ENCODE measurements at places on chromosomes 1 and 21.

DNA sequence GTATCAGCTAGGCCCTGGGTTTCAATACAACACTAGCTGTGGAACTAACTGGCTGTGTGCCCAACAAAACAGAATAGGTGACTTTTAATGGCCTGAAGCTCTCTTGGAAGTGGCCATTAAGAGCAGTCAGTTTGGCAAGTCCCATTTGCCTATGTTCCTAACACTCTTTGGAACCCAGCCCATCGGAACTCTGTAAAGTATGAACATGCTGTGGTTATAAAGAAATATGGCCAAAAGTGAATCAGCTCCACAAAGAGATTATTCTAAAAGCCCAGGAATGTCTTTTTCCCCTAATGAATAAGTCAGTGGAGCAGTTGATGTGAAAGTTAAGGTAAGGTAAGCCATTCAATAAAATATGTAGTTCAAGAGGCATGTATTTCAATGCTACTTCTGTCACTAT, 223.7 kb upstream of the ADAMTS5 start:
- DNase-seq, result no peak

GRCh38 chr1:92957030-92957734, 4.1 kb downstream of the DIPK1A start:
- DNase-seq, result no peak

GRCh38 chr1:103089221-103089620, 19.1 kb downstream of the COL11A1 start:
- DNase-seq, result no peak

GRCh38 chr1:107992347-107992746, 27.4 kb upstream of the VAV3 start:
- DNase-seq, result no peak

GRCh38 chr1:183840140-183840539, 35.2 kb downstream of the RGL1 start:
- DNase-seq, result no peak

GRCh38 chr1:44613941-44614340, 60.3 kb downstream of the TMEM53 start:
- DNase-seq, result no peak

DNA sequence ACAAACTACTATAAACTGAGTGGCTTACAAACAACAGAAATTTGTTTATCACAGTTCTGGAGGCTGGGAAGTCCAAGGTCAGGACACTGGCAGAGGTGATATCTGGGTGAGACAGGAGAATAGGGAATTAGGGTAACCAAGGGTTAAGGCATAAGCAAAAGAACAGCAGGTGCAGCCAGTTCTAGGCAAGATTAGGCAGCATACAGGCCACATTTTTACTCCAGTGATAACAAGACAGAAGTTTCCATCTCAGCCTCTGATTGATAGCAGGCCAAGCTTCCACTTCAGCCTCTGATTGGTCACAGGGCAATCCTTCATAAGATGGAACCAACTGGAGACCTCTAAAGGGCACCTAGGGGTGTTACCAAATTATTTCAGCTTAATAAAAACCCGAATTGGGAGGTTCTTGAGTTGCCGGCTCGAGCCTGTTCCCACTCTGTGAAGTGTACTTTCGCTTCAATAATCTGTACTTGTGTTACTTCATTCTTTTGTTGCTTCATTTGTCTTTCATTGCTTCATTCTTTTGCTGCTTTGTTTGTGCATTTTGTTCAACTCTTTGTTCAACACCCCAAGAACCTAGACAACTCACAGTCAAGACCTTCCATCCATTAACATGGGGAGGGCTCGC, 185.6 kb downstream of the TOMM20 start:
- no peak for DNase-seq

- DNase-seq, result no peak
Measured at GRCh38 chr1:206923009-206923960, 1.5 kb upstream of the FCMR start.

DNA sequence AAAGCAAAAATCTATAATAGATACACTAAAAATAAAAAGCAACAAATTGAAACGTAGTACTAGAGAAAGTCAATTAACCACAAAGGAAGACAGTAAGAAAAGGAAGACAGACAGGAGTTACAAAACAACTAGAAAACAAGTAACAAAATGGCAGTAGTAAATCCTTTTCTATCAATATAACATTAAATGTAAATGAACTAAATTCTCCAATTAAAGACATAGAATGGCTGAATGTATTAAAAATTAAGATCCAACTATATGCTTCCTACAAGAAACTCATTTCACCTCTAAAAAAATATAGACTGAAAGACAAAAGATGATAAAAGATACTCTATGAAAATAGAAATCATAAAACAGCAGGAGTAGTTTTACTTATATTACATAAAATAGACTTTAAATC, 79.1 kb downstream of the CTH start:
- no peak for DNase-seq

DNA sequence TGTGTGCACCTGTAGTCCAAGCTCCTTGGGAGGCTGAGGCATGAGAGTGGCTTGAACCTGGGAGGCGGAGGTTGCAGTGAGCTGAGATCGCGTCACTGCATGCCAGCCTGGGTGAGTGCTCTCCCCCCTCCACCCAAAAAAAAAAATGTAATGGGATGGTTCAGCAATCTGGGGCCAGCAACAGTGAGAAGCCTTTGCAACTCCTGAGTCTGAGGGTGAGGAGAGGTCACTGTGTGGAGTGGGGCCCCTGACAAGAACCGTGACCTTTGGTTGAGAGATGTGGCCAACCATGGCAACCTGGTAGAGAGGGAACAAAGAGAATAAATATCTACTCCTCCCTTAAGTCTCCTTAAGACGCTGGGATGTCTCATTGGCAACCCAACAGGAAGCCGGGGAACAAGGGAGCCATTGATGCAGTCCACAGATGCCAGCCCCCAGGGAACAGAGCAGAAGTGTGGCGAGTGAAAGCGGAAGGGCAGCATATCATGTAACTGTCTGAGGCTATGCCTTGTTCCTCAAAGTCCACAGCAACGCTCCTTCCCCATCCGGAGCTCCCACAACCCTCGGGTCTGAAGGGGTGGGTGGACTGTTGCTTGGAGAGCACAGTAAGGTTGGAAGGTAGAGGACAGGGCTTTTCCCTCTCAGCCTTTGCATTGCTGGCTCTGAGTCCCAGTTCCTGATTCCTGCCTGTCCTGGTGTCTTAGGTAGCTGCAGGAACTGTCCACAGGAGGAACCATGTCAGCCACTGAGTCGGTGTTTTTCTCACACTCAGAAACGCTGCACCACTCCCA, 8.3 kb downstream of the TRNP1 start:
- DNase-seq, result peak; percentile 73

GRCh38 chr1:181350131-181350530, 133.2 kb upstream of the CACNA1E start:
- DNase-seq, result no peak

DNA sequence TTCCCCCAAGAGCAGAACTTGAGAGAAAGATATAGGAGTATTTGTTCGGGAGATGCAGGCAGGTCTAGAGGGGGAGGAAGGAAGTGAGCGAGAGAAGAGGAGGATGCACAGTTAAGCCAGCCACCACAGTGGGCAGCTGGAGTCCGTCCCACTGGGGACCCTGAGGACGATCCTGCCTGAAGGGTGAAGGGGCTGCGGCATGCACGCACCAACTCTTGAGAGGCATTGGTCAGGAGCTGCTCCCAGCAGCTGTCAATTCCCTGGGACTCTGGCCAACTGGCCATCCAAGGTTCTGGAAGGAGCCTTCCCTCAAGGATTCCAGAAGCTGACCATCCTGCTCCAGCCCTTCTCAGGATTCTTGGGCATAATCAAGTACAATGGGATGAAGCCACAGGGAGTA, 246.9 kb downstream of the MATN1 start:
- DNase-seq, result no peak

GRCh38 chr1:76138217-76138616, 63.7 kb downstream of the ST6GALNAC3 start:
- no peak for DNase-seq

GRCh38 chr1:53275566-53275965, 37.2 kb upstream of the MAGOH start:
- no peak for DNase-seq

DNA sequence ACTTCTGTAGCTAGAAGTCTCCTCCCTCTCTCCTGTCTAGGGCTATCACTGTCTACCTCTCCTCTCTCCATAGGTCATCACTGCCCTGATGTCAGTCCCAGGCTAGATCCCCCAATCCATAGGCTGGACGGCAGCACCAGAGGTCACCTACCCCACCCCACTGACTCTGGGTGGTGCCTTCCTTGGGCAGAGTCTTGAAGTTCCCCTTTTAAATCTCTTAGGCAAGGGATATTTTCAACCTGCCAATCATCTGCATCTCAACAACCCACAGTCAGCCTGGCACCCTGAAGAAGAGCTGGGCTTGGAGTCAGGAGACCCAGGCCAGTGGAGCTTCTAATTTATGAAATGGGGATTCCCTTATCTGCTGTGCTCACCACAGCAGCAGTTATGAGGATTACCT, 13.2 kb downstream of the MYBPH start:
- DNase-seq, result no peak

GRCh38 chr1:16631248-16632043, 18.1 kb upstream of the NBPF1 start:
- no peak for DNase-seq

DNA sequence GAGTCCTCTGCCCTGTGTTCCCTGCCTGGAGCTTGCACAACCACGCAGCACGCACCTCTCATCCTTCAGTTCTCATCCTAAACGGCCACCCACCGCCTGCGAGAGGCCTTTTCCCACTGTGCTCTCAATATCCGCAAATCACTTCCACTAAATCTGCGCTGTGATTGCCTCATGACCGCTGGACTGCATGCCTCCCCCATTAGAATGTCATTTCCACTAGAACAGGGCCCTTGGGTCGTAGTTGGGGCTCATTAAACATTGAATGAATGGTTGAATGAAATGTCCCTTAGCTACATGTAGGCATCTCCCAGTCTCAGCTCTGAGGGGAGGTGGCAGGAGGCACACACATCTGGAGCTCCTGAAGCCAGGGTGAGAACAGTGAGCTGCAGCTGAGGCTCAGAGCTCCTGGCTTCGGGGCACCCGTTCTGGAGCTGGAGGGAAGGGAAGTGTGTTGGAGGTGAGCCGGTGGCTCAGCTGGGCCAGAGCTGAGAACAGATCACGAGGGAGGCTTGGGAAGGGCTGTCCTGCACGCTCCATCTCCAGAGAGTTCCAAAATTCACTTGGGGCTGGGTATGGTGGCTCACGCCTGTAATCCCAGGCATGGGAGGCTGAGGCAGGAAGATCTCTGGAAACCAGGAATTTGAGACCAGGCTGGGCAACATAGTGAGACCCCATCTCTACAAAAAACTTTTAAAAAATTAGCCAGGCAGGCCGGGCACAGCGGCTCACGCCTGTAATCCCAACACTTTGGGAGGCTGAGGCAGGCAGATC, 30.4 kb downstream of the TMEM201 start:
- no peak for DNase-seq

DNA sequence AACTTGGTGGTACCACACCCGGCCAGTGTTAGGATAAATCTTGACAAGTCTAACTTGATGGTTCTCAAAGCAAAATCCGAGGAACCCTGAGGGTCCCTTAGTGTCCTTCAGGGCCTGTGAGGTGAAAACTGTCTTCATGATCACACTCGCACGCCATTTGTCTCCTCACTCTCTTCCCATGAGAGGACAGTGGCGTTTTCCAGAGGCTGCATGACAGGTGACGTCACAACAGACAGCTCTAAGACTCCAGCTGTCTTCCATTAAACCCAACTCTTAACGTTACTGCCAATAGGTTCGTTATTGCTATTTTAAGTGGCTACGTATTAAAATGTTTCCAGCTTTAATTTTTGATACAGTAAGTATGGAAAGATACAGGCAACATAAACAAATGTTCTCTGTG, 13.8 kb downstream of the CFAP74 start:
- DNase-seq, result no peak

GRCh38 chr1:199815947-199816346, 211.6 kb upstream of the NR5A2 start:
- no peak for DNase-seq

GRCh38 chr1:163090321-163090945, 21.3 kb downstream of the RGS4 start:
- DNase-seq, result no peak

DNA sequence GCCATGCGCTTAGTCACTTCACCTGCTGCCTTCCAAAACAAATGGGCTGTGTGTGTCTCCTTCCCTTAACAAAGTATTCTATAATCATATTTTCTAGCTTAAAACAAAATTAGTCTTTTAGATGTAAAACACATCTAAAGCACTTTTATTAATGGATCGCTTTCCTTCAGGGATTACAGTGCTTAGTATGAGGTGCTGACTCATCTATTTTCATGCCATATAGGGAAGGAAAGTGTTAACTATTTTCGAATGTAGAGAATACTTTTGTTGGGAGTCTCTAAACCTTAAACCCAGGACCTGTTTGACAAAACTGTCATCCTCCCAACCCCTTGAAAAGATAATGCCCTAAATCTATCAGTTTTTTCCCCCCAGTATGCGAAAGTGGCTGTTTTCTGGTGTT, 90.2 kb downstream of the PBX1 start:
- DNase-seq, result no peak

DNA sequence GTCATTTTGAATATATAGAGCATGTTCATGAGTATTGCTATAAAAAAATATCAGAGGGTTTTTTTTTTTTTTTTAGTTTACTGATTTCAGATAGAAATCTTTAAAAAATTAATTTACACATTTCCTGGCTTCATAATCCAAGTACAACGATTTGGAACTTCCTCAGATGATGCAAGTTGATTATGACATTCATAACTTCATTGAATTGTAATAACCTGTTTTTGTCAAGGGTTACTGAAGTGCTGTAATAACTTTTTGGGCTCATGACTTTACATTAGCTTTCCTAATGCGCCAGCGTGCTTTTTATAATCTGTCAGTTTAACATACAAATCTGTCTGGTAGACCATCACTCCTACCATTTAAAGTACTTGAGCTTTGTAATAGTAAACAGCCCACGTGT, 81.3 kb downstream of the SASS6 start:
- DNase-seq, result no peak

DNA sequence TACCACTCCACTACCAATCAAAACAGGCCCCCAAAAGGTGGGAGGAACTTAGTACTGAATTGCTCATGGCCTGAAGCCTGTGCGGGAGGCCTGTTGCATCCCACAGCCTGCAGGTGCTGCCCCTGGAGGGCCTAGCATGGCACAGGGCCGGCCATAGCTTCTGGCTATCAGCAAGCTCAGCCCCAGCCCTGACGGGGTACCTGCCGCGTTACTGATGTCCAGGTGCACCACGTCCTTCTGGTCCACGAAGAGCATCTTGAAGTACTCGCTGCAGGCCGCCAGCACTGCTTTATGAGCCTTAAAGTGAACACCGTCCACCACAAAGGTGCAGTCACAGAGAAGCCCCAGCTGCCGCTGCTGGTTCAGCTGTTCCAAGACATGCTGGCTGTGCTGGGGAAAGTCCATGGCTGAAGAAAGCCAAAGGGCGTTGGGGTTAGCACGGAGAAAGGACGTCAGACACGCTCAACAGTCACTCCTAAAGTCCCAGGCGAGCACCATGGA, 27.8 kb downstream of the ZBTB17 start:
- no peak for DNase-seq

GRCh38 chr1:152191260-152191659, 32.2 kb upstream of the RPTN start:
- DNase-seq, result no peak

DNA sequence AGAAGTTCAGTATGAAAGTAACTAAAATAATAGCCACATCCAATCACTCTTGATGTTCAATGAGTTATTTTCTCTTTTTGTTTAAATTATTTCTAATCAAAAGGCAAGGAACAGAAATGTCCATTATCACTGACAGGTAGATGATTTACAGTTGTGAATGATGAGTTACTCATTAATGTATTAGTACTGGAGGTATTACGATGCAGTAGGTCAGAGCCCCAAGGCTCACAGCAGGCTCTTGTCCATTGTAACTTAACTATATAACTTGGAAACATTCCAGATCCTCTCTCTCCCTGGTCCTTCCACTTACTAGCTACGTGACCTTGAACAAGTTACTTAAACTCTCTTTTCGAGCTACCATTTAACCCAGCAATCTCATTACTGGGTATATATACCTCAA, 39.5 kb downstream of the CRB1 start:
- DNase-seq, result no peak
